Endothelial cell (in vitro differentiated cells): ENCODE measurements at places on chromosomes 7 and 10.

- DNase-seq, result no peak
Observed at GRCh38 chr10:77359287-77359691, 278.3 kb downstream of the KCNMA1 start.

DNA sequence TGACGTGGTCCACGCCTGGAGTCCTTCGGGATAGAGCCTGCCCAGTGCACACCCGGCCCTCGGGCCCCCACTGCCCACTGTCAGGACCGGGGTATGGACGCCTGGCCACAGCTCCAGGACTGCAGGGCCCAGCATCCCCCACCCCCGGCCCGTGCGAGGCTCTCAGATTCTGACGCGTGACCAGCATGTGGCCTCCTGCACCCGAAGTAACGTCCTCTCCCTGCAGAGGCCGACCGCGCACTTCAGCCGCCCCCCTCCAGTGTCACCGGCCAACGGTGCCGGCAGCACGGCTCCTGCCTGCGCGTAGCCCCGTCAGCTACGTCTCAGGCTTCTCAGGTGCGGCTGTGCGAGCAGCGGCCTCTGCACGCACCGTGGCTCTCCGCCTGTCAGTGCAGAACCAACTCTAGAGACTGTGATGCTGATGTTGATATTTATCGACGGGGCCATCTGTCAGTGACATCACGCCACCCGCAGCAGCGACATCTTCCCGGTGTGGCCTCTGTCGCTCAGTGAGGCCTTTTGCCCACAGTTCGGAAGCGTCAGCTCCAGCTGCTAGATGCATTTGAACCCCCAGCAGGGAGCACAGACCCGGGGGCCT, 40.1 kb upstream of the ADGRA1 start:
- DNase-seq, result no peak

DNA sequence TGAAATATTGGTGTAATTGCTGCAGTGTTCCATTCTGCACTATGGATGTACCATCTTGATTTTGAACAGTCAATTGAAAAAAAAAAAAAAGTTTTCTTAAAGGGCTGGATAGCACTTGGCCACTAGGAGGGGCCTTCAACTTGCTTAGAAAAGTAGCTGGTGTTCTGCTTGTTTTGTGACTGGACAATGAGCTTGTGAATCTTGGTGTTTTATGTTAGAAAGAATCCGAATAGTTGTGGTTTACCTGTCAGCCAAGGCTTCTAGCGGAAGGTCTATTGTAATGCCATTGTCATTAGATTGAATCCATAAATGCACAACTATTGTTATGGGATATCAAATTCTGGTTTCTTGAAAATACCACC, 77.1 kb downstream of the BMPER start:
- DNase-seq, result no peak

GRCh38 chr10:22370320-22370719, 25.0 kb downstream of the SPAG6 start:
- DNase-seq, result no peak
